Stimulated activated CD4-positive, alpha-beta T cell treated with anti-CD3 and anti-CD28 coated beads, Interleukin-15, amount 100 ng/mL, for 1 hour (primary cell): ENCODE measurements at places on chromosomes 6 and 20.

DNA sequence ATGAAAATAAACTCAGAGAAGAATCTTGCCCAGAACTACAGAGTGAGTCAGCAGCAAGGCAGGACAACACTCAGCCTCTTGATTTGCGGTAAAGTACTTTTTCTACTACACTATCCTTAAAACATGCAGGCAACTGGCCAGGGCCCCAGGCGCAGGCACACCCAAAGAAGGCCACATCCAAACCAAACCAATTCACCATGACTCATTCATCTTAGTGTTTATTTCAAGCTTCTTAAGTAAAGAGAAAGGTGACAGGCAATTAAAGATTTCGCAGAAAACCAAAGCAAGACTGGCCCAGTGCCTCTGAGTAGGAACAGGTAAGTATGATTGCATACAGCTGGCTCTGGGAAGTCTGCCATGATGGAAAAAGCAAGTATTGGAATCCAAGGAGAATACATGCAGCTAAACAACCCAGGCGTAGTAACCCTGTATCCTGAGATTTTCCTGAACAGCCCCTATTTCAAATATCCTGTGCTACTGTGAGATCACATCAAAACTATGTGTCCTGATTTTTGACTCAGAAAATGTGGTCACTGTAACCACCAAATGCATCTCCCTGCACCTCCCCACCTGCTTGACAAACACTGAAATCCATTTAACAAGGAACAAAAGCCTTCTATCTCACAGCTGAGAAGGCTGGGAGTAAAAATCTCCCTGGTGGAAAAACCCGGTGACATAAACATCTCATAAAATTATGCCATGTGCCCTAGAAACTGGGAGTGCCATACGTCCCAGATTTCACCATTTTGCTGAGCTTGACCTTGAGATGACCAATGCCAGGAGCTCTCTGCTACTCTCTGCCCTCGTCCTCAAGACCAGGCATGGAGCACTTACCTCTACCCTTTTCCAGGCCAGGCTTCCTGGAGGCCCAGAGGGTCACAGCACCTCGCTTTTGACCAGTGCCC, 12.4 kb downstream of the WFDC3 start:
- DNase-seq, result no peak

- no peak for DNase-seq
Measured at GRCh38 chr6:12291071-12291838, 1.1 kb downstream of the EDN1 start.

DNA sequence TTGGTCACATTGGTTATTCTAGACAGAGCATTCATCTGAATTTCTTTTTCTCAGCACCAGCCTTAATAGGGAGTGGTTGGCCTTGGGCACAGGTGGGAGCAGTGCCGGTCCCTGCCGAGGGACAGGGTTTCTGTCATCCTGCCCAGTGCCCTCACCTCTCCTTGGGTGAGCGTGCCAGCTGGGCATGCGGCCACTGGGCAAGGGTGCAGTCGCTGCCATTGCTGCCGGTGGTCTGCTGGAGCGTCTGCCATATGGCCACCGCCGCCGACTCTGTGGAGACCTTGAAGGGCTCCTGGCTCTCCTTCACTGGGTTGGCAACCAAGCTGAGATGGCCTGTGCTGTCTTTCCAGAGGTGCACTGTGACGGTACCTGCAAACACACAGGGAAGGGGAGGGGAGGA, 16.4 kb upstream of the UQCC2 start:
- DNase-seq, result no peak

DNA sequence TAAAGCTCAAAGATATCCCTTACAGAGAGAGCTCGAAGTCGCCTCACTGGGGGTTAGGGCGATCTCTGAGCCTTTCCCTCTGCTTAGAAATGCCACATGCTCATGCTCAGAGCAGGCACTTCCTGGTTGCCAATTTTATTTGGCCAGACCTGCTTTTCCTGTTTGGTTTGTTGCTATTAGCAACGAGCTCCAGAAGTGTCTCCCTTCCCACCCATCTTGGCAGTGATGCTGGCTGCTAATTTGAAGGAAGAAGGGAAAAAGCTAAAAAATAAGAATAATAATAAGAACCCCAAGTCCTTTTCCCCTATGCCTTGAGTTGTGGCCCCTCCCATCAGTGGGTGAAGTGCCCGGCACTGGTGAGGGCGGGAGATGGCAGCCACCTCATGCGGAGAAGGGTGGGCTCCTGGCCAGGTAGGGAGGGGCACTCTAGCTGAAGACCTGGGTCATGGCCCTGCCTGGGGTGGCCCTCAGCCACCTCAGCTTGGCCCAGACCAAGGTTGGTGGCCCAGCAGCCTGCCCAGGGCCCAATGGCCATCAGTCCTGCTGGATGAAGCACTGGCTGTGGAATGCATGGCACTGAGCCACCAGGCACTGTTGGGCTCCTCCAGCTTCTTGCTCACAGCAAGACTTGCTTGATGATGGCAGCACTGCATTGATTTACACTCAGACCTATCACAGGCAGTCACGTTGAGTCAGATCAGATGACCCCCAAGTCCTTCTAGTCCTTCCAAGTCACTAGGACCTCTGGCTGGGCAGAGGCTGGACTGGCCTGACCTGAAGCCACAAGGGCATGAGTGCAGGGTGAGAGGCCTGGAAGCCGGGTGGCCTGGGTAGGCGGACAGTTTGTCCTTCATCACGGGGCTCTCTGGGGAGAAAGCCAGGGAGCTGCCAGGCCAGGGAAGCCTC, 79.0 kb downstream of the SYNJ2 start:
- DNase-seq, result no peak

- DNase-seq, result no peak
Measured at GRCh38 chr6:127884134-127884533, 16.7 kb downstream of the THEMIS start.

DNA sequence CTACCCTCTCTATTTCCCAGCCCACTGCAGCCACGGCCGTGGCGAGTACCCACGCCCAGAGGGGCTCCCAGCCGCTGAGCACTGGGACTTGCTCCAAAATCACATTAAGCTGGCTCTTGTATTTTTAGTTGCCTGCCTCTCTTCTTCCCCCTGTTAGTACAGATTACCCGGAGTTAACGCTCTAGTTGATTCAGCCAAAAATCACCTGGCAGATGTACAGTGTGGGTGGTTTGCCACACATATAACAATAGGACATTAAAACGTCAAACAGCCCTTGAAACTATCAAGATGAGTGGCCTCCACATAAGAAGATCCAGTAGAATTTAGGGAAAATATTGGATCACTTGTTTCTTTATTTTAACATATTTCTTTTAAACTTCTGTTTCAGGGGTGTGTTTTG, 268.8 kb upstream of the PRDM1 start:
- no peak for DNase-seq

- DNase-seq, result no peak
Measured at GRCh38 chr6:123616942-123617341, 19.8 kb downstream of the TRDN start.

DNA sequence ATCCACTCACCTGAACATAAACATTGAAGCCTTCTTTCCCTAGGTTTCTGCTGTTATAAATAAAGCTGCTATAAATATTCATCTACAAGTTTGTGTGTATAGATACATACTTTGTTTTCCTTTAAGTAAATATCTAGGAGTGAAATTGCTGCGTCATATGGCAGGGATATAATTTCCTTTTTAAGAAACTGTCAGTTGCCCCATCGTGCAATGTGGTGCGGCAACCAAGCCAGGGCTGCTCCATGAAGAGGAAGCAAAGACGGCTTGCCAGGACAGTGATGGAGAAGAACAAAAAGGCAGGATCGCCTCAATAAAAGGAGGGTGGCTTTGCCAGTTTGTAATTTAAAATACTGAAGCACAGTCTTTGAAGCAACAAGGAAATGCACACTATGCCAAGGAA, 36.6 kb downstream of the CITED2 start:
- DNase-seq, result no peak

DNA sequence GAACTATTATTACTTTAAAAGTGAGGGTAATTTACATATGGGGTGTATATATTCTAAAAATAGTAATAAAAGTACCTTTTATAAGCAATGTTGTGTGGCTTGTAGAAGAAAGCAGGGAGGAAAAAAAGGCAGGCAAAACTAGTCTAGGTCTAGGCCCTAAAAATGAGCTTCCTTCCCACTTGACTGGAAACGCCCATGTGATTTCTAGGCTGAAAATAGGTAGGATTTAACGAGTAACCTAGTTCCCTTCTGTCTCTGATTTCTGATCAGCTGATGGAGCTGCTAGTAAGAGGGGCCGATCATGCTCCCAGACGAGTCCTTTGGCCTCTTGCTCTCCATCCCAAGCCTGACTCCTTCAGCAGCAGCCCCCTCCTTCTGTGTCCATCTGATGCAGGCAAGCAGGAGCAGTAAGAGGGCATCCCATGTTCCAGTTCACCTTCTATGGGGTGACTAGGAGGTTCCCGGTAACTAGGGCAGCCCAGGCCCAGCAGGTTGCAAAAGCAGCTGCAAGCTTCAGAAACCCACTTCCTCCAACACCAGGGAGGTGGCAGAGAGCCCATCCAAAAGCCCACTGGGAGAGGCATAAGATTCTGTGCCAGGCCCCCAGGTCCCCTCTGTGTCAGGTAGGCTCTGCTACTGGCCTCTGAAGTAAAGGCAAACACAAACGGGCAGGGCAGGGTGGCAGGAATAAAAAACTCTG, 24.4 kb downstream of the TBC1D20 start:
- DNase-seq, result no peak

- no peak for DNase-seq
Measured at GRCh38 chr20:50957276-50957675, 1.1 kb downstream of the DPM1 start.

- no peak for DNase-seq
Measured at GRCh38 chr20:31933698-31934097, 18.1 kb downstream of the PDRG1 start.

GRCh38 chr6:143896126-143896860, 32.0 kb downstream of the ZC2HC1B start:
- no peak for DNase-seq

- DNase-seq, result no peak
Measured at GRCh38 chr6:134438837-134439236, 120.9 kb upstream of the SGK1 start.

GRCh38 chr20:39880890-39881289, 808.1 kb downstream of the MAFB start:
- DNase-seq, result no peak

DNA sequence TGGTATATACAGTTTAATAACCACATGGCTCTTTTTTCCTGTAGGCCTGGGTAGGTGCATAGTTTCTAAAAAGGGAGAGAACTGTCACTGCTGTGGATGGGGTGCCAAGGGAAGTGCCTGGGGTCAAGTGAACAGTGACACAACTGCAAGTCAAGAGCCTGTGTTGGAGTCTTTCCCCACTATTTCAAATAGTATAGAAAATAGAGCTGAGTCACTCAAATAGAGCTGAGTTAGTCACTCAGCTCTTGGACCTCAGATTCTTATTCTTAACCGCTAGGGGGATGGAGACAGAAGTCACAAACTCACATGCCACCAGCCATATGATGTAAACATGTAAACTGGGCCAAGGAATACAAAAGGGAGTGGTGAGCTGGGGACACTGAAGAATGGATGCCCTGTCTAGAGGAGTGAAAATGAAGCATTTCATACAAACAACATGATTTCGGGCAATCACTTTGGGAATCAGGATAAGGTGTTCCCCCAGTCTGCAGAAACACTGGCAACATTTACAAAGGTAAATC, 2.1 kb downstream of the NQO2 start:
- DNase-seq, result no peak

DNA sequence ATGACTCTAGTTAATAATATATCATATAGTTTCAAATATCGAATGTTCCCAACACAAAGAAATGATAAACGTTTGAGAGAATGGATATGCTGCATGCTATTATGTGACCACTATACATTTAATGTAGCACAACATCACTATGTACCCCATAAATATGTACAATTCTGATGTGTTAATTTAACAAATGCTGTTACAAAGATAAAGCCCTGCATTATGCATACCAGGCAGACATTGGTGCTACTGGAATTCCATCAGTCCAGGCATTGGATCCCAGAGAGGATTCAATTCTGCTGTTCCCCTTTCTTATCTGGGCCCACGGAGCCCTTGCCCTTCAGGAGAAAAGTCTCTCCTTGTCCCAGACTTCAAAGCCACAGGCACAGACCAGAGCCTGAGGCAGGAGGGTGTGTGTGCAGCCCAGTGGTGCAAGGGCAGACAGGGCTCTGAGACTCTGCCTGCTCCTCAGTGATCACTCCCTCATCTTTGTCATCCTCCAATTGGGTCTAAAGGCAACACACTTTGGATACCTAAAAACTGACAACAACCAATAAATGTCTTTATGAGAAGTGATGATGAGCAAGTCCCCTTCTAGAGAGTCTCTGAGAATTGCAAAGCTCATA, 45.2 kb downstream of the PSMG4 start:
- DNase-seq, result no peak

- DNase-seq, result no peak
Measured at GRCh38 chr20:44523746-44524145, 1.9 kb upstream of the SERINC3 start.

- peak; percentile 61 for DNase-seq
Measured at GRCh38 chr6:225121-225721, 67.1 kb upstream of the DUSP22 start.

DNA sequence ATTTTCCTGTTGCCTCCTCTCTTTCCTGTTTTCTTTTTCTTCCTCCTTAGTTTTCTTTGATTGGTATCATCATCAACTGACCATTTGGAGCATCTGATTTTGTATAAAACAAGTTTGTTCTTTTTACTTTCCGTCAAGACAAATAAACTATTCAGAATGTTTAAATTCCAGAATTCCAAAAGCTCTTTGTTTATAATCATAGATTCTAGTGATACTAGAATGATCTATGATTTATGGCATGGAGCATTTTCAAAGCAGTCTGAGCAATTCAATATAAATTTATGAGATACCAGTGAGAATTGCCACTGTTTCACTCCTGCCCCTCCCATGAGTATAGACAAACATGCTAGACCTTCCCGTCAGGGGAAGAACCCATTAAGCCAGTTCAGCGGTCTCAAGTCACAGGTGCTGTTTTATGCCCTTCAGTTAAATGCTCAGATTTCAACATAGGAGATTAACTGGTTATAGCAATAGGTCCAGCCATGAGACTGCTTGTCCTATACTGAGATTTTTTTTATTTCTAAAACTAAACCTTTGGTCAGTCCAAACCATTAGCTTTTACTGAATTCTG, 60.7 kb downstream of the GRIK2 start:
- DNase-seq, result no peak

GRCh38 chr6:123150076-123150475, 154.0 kb downstream of the CLVS2 start:
- DNase-seq, result no peak

DNA sequence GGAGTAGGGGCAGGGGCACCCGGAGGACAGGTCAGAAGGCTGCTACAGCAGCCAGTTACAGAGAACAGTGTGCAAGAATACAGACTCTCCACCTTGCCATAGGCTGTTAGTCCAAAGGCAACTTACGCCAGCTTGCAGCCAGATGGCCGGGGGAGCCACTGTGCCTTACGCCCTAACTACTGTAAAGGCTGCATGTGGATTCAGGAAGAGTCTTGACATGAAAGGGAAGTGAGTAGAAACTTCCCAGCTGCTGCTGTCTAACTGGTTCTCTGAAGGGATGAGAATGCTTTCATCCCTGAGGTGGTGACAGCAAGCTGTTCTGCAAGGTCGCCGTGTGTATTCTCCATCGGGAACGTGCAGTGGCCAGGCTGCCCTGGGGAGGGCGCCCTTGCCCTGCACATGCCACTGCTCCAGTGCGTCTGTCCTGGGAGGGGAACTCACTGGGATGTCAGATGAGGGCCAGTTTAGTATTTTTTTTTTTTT, 46.1 kb downstream of the LYRM4 start:
- no peak for DNase-seq
